ENCODE measurements at places on chromosomes 13 and 19.
A peak's percentile ranks its signal among the peaks of the same experiment; 100 is the strongest.

DNA sequence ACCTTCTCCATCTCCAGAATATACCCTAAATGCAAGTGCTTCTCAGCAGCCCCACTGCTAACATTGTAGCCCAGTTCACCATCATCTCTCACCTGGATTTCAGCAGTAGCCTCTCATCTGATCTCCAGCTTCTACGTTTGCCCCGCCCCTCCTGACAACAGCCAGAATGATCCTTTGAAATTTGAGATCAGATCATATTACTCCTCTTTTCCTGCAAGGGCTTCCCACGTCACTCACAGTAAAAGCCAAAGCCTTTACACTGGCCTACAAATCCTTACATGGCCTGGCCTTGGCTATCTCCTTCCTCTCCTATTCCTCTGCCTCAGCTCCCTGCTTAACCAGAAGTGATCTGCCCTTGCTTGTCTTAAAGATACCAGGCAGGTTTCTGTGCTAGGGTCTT lies 94.3 kb upstream of the NBEA start:
- peak; percentile 20 for DNase-seq

GRCh38 chr19:13082192-13083007 lies 20.3 kb downstream of the LYL1 start:
- DNase-seq: peak; percentile 61

DNA sequence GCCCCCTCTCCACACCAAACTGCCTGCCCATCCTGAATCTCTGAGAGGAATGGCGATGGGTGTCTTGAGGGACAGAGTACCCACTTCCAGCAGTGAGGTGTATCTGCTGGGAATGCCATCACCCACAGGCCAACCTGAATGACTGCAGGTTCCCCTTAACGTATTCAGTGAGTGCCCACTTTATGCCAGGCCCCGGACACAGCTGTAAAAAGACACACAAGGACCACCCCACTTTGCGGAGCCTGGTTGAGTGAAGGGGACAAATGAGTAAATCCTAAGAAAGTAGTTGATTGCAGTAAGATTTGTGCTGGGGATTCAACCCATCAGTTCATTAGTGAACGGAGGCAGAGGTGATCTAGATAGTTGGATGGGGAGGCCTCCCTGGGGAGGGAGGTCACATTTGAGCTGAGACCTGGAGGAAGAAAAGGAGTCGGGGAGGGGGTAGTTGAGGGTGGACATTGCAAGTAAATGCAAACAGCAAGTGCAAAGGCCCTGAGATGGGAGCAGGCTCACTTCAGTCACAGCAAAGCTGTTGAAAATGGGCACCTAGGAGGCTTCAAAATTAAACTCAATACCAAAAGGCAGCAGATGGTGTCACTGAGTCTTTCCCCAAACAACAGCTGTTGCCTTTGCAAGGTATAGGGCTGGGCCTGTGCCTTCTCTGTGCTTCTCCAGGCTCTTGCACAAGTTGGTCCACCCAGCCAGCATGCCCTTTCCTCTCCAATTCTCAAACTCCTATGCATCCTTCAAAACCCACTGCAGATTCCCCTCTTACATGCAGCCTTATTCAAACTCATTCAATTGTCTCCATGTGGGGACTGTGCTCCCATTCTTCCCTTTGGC lies 4.3 kb downstream of the GDF15 start:
- DNase-seq: no peak

GRCh38 chr19:29263305-29264135 lies 50.6 kb upstream of the UQCRFS1 start:
- peak; percentile 79 for DNase-seq
